ENCODE measurements at places on chromosomes 5 and 9. TPM values are rescaled to one million over a fixed set of nuclear protein-coding genes. Genes with fewer than 3 reads are reported as not detected.

LECT2 gene
- total RNA-seq, result not detected

TCF7 gene
- under 0.01 TPM for total RNA-seq

GFI1B gene
- not detected for total RNA-seq

ECSCR gene
- total RNA-seq, result not detected

TMEM267 gene
- 30.6 TPM for total RNA-seq

Measured in bronchial epithelial cell (primary cell).